Stimulated activated CD8-positive, alpha-beta memory T cell treated with anti-CD3 and anti-CD28 coated beads, Interleukin-7, amount 100 ng/mL, for 24 hours (primary cell): ENCODE measurements at places on chromosomes 13 and 19.

DNA sequence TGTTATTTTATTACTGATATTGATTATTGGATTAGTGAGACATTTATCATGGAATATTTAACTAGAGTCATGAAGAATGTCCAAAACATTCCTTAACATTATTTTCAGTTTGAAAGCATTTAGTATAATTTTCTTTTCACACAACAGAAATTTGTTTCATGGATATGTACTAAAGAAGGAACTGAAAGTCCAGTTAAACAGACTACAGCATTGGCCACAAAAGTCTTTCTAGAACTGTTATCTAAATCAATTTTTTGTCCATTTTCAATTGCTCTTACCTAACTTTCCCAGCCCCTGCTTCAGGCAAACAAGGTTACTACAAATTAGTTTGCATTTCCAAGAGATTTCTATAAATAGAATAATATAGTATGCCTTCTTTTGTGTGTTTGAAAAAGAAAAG is 1018.0 kb upstream of the PCDH20 start:
- no peak for DNase-seq

DNA sequence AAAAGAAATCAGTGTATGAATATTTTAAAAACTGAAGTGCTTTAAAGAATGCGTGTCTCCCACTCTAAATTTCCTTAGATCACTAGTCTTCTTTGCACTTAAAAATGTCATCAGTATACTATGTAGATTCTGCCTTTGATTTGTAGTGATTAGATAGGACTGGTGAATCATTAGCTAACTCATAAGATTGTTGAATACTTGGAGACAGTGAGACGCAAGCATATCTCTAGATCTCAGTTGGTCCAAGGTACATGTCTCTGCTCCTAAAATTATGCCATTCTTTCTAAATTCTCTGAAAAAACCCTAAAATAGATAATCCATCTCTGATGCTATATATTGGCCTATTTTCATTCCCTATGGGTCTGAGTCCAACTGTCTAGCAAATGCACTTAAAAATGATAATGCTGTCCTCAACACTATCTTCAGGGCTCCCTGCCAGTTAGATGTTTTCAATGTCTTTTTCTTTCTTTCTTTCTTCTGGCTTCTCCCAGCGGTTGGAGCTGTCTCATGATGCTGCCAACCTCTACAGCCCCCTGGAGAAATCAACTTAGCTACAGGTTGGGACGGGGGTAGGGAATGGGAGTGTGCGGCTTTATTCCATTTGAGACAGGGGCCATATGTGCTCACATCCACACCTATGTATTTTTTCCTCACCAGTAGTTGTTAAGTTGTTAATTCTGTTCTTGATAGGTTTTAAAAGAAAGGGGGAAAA is 301.0 kb downstream of the NDFIP2 start:
- no peak for DNase-seq

DNA sequence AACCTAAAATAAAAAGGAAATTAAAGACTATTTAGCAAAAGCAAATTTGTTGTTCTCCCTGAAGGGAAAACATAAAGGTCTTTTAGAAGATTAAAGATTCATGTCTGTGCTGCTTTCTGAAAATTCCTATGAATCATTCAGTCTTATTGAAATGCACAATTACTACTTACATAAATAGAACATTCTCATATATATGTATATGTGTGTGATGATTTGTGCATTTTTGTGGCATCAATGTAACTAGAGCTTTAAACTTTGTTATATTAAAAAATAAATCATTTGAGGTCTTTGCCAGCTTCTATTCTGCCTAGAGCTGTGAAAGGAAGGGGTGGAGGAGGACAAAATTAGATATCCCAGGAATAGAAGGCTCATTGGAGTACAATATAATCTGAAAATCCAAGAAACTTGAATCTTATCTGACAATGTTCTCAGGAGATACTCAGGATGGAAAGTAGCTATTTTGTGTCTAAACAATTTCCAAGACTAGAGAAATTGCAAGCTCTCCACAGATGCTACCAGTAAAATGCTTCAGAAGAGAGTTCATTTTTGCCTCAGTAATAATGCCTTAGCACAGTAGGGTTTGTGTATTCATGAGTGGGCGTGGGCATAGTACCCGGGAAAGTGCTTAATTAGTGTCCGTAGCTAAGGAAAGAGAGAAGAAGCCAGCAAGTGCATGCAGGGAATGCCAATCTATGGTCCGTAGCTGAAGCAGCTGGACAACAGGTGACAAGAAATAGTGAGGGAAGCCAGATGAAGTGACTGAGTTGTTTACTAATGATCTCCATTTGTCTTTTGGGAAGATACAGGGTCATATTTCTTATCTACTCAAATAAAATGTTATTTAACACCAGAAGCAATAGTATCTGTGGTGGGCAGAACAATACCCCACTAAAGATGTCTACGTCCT is 395.5 kb upstream of the NBEA start:
- no peak for DNase-seq

GRCh38 chr13:85538957-85539356 is 260.3 kb downstream of the SLITRK6 start:
- DNase-seq, result no peak

DNA sequence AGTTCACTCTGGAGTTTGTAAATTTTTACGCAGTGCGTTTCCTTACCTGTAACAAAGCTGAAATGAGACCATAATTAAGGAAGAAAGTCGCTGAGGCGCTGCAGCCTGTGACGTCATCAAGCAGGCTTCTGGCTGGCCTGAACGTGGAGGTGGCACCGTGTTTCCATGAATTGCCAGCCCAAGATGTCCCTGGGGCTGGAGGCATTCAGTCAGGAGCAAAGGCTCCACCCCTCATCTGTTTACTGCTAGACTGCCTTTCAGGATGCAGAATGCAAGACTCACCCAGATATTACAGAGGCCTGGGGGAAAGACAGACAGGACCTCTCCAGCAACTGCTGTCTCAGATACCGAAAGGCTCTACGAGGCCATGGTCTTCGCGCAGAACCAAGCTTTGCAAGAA is 424.6 kb downstream of the TSHZ3 start:
- DNase-seq, result no peak

DNA sequence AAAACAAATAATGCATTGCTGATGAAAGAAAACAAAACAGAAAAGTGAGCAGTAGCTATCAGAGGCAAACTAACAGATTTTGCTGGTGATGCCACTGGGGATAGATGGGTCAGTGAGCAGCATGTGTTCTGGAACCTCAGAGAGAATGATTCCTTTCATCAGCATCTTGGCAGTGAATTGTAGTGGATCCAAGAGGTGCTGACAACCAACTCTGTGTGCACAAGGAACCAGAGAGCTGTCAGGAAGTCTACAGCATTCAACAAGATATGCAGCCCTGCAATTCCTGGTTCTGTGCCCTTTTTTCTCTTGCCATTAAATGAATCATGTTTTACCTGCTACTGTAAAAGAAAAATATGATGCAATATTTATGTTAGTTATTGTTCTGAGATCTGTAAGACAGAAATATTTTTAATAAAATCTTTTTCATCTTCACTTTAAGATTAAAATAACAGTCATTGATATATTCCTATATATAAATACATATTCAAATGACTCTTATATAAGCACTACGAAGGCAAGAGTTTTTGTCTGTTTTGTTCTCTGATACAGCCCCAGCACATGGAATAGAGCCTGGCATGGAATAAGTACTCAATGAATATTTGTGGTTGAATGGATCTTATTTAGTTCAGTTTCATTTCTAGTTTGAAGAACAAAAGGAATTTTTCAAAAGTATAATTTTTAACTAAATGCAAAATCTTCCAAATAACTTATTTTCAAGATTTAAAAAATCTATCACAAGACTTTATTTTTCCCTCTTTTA is 80.8 kb downstream of the FREM2 start:
- DNase-seq, result no peak

DNA sequence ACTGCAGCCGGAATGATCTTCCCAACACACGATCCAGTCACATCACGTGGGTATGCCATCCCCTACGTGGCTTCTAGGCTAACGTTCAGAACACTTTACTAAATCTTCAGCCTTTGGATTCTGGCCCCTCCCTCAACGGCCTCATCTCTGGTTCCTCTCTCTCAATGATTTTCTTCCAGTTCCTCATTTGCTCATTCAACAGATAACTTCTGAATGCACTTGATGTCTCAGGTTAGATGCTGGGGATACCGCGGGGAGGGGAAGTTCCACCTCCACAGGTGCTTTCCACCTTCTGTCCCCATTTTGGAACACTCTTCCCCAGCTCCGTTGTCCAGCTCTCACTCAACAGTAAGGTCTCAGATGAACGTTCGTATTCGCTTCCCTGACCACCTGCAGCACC is 66.1 kb downstream of the ATP7B start:
- DNase-seq, result no peak

GRCh38 chr19:30900051-30900450 is 449.2 kb downstream of the TSHZ3 start:
- DNase-seq, result no peak

GRCh38 chr19:5718037-5718578 is 1.8 kb downstream of the LONP1 start:
- DNase-seq, result peak; percentile 33

DNA sequence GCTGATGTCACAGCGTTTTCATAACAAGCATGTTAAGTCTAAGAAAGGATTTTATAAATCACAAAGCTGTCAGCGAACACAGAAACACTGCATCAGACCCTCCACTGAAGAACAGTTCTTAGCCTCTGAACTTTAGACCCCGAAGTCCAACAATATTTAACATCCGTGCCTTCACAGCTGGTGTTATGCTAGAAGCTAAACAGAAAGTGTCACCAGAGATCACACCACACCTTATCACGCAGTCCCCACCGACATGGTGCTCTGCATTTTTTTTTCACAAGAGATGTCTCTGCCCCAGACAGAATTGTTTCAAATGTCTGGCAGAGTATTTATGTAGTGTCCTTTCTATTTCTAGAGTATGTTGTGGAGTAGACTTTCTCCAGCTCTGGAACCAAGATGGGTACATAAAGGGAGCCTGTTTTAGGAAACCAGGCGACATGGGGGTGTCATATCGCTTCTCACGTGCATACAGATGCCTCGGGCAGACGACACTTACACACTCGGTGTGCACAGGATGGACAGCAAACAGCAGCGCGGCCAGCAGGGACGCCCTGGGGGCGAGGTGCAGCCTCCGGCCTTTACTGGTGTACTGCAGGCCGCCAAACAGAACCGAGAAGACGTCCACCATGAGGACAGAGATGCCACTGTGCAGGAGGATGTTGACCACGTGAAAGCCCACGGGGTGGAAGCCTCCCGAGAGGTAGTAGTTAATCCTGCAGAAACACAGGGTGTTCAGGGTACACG is 12.0 kb downstream of the TMTC4 start:
- DNase-seq, result no peak

GRCh38 chr19:17353386-17353785 is 16.0 kb downstream of the GTPBP3 start:
- DNase-seq, result no peak

DNA sequence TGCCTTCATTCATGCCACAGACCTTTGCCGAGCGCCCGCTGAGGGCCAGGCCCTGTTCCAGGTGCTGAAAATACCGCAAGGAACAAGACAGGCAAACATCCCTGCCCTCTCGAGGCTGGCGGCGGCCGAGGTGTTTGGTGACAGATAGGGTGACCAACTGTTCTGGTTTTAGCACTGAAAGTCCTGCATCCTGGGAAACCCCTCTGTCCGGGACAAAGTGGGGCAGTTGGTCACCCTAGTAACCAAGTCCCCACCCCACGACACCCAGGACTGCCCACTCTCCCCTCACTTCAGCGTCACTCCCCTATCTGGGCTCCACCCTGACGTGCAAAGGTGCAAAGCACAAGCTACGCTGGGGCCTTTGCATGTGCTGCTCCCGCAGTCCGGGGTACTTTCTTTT is 17.3 kb downstream of the ZBTB7A start:
- DNase-seq, result no peak

GRCh38 chr13:60165391-60166099 is 1.8 kb upstream of the DIAPH3 start:
- DNase-seq, result no peak

- DNase-seq, result no peak
Observed at GRCh38 chr13:36903925-36904595, 16.0 kb downstream of the SMAD9 start.

DNA sequence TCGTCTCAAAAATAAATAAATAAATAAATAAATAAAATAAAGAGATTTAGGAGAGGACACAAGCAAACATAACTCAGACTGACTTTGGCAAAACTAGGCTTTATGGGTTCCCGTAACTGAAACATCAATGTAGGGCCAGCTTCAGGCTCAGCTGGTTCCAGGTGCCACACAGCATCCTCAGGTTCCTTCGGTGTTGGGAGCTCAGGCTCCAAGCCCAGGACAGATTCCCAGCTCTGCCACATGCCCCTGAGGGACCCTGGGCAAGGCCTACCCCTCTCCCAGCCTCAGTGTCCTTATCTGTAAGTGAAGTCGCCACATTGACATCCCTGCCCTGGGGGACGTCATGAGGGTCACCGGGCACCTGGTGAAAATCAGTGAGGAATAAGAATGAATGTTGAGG is 18.7 kb downstream of the MISP start:
- no peak for DNase-seq

GRCh38 chr19:49615861-49616260 is 24.1 kb downstream of the RRAS start:
- DNase-seq, result no peak

DNA sequence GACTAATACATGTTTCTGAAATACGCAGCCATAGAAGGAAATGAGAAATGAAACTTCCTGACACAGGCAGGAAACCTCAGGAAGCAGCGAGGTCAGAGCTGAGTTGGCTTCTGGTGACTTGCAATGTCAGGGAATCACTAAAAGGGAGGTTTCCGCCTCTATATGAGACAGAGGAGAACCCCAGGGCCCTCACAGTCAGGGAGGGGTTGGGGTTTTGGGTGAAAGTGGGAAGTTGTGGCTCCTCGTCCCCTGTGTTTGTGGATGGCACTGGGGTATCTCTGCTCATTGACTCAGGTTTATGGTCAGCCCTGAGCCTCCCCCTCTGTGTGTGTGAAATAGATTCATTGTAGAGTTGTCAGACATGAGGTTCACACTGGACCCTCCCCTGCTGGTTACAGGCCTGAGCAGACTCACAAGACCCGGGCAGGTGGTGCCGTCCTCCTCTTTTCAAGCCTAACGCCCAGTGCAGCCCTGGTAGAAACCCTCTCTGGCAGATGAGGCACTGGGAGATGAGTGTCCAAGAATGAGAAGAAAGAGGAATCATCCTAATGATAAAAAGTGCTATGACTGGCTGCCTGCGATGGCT is 5.5 kb upstream of the LILRA6 start:
- peak; percentile 18 for DNase-seq

- no peak for DNase-seq
Observed at GRCh38 chr19:31317570-31317969, 31.7 kb downstream of the TSHZ3 start.

DNA sequence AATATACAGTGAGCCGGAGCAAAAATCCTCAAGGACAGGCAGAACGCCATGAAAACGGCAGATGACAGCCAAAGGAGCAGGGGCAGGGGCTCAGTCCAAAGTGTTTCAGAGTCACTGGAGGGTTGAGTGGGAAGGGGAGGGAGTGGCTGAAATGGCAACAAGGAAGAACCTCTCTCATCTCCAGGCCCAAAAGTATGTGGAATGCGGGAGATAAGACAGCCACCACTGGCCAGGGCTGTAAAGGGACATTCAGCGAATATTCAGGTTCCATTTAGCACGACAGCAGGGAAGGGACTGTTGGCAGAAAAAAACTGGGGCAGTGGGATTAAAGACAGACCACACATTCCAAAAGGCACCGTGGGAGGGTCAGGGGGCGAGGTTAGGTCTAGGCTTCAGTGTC is 48.4 kb downstream of the USPL1 start:
- DNase-seq, result no peak
